ENCODE measurements at places on chromosomes 1 and 21.
A peak's percentile ranks its signal among the peaks of the same experiment; 100 is the strongest.

GRCh38 chr1:41847733-41848132 is 71.0 kb downstream of the HIVEP3 start:
- no peak for DNase-seq

DNA sequence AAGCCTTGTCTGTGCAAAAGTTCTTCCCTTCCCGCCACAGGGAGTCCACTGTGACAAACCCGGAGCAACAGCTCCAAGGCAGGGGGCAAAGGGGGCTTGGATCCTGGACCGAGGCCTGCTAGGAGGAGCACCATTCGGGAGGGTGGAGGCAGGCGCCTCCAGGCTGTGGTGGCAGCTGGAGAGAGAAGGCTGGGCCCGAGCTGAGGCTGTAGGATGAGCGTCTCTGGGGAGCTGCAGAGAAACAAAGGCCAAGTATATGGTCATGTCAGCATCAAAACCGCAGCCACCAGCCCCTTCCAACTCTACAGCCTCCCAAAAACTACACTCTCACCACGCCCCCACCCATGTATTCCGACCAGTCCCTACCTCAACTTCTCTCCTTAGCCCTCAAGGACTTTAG is 579 bp downstream of the SH3BP5L start:
- DNase-seq, result no peak

DNA sequence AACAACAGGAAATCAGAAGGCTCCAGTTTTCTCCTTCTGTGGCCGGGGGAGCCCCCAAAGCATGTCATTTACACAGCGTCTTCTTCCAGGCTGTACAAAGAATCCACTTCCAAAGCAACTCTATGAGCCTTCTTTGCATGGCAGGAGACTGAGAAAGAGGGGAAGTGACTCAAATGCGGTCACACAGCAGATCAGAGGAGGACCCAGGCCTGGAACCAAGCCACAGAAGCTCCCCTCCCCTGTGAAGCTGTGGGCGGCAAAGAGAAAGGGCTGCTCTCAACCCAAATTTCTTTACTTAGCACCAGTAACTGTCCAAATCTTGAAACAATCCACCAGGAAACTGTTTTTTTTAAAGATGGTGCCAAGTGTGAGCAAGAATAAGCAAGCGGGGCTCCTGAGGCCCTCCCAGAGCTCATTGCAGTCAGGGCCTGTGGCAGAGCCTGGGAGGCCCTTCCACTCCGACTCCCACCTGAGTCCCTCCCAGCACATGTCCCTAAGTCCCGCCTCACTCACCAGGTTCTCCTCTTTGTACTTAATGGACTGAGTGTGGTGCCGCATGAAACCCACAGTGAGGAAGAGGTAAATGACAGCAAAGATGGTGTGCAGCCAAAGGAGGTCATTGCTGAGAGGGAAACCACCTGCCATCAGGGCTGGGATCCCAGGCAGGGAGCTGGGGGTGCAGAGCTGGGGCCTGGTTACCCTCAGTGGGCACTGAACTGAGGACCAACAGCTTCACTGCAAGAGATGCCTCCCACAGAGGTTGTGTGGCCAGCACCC is 15.9 kb downstream of the TMEM63A start:
- DNase-seq, result peak; percentile 67

DNA sequence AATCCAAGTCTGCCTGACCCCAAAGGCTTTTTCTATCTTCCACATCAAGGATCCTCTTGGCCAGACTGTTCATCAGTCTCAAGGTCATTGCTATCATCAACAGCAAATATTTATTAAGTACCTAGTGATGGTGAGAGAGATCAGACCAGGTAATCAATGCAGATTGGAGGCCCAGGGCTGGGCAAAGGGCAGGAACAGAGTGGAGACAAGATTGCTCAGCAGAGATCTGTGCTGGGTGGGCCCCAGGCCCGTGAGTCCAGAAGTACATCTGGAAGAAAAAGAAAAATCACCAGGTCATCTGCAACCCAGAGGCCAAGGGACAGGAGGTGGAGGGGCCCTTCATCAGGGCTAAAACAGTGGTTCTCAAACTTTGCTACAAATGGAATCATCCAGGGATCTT is 10.1 kb upstream of the PAQR7 start:
- no peak for DNase-seq

DNA sequence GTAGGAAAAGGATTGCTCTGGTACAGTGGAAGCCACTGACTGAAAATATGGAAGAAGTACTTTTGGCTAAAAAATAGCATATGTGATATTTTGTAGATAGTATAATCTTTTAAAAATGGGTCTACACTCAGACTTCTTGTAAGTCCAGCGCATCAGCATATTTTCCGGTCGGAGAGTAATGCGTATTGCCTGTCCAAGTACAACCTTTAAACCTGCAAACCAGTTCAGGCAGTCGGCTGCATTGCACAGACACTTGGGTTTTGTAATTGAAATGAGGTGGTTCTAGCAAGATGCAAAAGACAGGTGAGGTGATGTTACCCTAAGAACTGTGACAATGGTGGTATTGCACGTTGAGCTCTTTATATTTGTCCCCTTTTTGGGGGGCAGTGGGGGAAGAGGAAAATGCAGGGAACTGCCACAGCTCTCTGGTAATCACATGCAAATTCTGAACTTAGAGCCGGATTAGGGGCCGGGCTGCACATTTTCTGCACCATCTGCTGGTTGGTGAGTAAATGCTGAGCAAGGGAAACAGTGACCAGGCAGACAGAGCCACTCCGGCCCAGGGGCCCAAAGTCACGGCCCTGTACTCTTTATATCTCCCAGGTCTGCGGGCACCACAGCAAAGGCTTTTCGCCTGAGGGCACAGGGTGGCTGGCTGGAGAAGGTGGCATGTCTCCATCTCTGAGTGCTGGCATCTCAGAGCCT is 2.3 kb downstream of the GPR137B start:
- no peak for DNase-seq

DNA sequence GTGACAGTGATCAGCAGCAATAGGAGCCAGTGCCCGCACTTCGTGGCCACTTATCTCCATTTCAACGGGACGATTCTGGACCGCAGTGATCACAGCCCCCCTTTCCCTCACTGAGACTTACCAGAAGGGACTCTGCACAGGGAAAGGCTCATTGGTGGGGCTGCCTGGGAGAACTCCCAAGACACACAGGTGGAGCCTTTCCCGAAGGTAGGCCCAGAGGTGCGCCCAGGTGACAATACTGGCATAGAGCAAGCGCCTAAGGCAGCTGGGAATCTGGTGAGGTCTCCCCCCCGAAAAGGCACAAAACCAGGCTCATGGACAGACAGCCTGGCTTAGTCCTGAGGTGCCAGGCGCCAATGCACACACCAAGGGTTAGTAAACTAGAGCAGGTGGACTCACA is 318.9 kb downstream of the AJAP1 start:
- DNase-seq, result no peak

GRCh38 chr1:115564201-115564600 is 77.6 kb upstream of the VANGL1 start:
- DNase-seq, result no peak
